Thyroid gland (tissue), 4 donors: ENCODE measurements at places on chromosomes 5 and 9. TPM values are rescaled to one million over a fixed set of nuclear protein-coding genes. Genes with fewer than 3 reads are reported as not detected.

DNA sequence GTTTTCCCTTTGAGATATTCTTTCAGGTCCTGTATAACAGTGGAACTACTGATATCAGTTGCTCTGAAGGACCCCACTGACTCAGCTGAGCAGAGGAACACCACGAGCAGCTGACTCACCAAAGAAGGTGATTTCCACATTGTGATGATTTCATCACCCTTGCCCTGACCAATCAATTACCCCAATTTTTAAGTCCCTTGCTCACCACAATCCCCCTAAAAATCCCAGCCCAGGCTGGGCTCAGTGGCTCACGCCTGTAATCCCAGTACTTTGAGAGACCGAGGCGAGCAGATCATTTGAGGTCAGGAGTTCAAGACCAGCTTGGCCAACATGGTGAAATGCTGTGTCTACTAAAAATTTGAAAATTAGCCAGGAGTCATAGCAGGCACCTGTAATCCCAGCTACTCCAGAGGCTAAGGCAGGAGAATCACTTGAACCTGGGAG is 125.3 kb upstream of the ABCA1 start:
- no peaks in the 10 kb centered on the region for H3K4me1 ChIP-seq
- H3K4me3 ChIP-seq = no peak overlapping the region
- no peaks in the 10 kb centered on the region for H3K27me3 ChIP-seq
- no peak overlapping the region for H3K27ac ChIP-seq
- H3K36me3 ChIP-seq = no peaks in the 10 kb centered on the region

- H3K36me3 ChIP-seq = no peaks in the 10 kb centered on the region
- no peaks in the 10 kb centered on the region for H3K27me3 ChIP-seq
- DNase-seq = peak; percentile 64
Measured at GRCh38 chr5:147098233-147098790, 136.5 kb upstream of the STK32A start.

DNA sequence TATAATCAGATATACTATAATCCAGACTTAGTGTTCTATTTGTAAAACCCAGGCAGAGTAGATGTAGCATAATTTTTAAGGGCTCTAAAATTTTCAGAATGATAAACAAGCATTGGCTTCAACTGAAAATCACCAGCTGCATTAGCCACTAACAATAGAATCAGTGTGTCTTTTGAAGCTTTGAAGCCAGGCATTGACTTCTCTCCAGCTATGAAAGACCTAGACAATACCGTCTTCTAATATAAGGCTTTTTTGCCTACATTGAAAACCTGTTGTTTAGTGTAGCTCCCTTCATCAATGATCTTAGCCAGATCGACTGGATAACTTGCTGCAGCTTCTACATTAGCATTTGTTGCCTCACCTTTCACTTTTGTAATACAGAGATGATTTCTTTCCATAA is 1877.3 kb upstream of the ACO1 start:
- H3K4me3 ChIP-seq = no peak overlapping the region
- no peak overlapping the region for H3K27ac ChIP-seq
- no peaks in the 10 kb centered on the region for H3K36me3 ChIP-seq
- H3K4me1 ChIP-seq = no peaks in the 10 kb centered on the region
- no peak for DNase-seq

DNA sequence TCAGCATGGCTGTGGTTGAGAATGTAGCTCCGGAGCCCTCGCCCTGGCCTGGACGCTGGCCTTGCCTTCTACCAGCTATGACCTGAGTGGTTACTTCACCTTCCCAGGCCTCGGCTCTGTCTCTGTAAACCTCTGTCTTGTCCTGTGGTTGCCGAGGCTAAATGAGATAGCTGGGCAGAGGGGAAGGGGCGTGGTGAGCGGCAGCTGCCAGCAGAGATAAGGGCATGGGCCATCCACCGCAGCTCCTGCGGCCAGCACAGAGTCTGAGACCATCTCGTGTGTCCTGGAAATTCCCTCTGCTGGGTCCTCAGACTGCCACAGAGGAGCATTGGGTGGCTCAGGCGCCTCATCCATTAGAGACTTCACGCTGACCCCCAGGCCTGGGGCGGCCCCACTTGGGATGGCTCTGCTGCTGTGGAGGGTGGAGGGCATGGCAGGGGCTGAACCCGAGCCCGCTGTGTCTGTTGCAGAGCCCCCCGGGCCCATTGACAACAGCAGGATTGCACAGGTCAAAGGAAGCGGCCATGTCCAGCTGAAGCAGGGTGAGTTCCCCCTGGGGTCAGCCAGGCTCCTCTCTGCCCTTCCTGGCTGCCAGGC is 43.9 kb downstream of the USP20 start:
- no peak for DNase-seq
- H3K4me3 ChIP-seq = no peak overlapping the region
- peaks cover 54% of the 10 kb centered on the region for H3K36me3 ChIP-seq
- H3K27me3 ChIP-seq = no peaks in the 10 kb centered on the region

DNA sequence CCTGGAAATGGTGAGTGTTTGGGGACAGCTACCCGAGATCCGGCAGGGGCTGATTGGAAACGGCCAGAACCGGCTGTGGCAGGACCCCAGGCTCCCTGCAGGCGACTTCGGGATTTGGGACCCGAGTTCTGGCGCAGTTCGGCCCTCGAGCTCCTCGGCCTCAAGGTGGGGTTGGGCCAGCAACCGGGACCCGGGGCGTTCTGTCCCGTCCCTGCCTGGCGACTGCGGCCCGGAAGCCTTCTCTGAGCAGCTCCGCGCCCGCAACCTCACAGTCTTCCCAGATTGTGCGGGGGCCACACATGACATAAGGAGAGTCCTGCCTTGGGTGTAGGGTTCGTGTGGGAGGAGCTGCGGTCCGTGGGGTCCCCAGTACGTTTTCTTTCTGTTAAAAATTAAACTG is 23.2 kb upstream of the NEURL1B start:
- H3K27ac ChIP-seq = no peak overlapping the region
- H3K4me1 ChIP-seq = no peaks in the 10 kb centered on the region
- no peak overlapping the region for H3K4me3 ChIP-seq

- H3K4me3 ChIP-seq = no peak overlapping the region
- H3K27me3 ChIP-seq = no peaks in the 10 kb centered on the region
- peak overlapping the region; percentile 41 for H3K27ac ChIP-seq
- H3K36me3 ChIP-seq = no peaks in the 10 kb centered on the region
- no peak for DNase-seq
- peaks cover 43% of the 10 kb centered on the region for H3K4me1 ChIP-seq
Measured at GRCh38 chr9:93468763-93469456, 15.5 kb upstream of the FAM120AOS start.

GRCh38 chr5:74356009-74356695 is 284.4 kb downstream of the ENC1 start:
- DNase-seq = peak; percentile 29
- no peak overlapping the region for H3K4me3 ChIP-seq
- peak overlapping the region; percentile 68 for H3K27ac ChIP-seq
- H3K36me3 ChIP-seq = no peaks in the 10 kb centered on the region

- H3K4me3 ChIP-seq = no peak overlapping the region
- H3K27me3 ChIP-seq = no peaks in the 10 kb centered on the region
- H3K36me3 ChIP-seq = no peaks in the 10 kb centered on the region
- H3K27ac ChIP-seq = no peak overlapping the region
Measured at GRCh38 chr9:95229230-95229915, 88.1 kb downstream of the FANCC start.

GRCh38 chr5:137718611-137719010 is 17.3 kb downstream of the KLHL3 start:
- H3K27me3 ChIP-seq = no peaks in the 10 kb centered on the region
- peaks cover 6% of the 10 kb centered on the region for H3K4me1 ChIP-seq
- H3K36me3 ChIP-seq = no peaks in the 10 kb centered on the region
- peak overlapping the region; percentile 50 for H3K27ac ChIP-seq
- H3K4me3 ChIP-seq = no peak overlapping the region

DNA sequence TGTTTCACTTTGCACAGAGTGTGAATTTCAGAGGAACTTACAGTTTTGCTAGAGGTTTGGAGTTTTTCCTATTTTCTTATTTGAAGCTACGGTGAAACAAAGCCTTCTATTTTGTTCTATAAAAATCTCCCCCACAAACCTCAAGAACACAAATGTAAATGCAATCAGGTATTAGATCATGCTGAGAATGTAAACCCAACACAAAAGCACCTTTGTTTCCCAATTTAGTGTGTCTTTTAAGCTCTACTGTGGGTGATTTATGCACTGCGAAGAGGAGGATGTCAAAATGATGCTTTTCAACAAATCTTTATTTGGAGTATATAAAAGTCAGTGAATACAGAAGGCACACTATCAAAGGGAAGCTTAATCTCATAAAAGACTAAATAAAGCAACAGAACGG is 4.3 kb upstream of the DRD1 start:
- peaks cover 8% of the 10 kb centered on the region for H3K27me3 ChIP-seq
- H3K36me3 ChIP-seq = no peaks in the 10 kb centered on the region
- DNase-seq = no peak
- peaks cover 5% of the 10 kb centered on the region for H3K4me1 ChIP-seq
- no peak overlapping the region for H3K4me3 ChIP-seq
- H3K27ac ChIP-seq = no peak overlapping the region

- no peaks in the 10 kb centered on the region for H3K27me3 ChIP-seq
- no peak for DNase-seq
- no peaks in the 10 kb centered on the region for H3K4me1 ChIP-seq
Measured at GRCh38 chr5:19240170-19240569, 747.8 kb downstream of the CDH18 start.

DNA sequence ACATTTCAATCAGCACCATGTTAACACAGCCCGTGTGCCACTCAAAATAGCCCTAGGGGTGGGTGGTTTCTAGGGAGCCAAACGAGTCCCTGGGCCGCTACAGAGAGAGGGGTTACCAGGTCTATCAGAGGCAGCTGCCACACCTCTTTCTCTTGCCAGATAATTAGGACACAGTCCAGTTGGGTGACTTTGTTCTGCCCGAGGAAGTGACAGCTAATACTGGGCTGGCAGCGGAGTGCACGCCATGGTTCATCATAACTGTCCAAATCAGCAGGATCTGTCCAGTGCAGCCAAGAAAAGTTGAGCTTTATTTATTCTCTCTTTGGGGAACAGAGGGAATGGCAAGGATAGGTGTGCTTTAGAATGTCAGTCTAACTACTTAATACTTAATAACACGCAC is 583.8 kb downstream of the BRINP1 start:
- no peaks in the 10 kb centered on the region for H3K4me1 ChIP-seq
- H3K36me3 ChIP-seq = no peaks in the 10 kb centered on the region
- no peaks in the 10 kb centered on the region for H3K27me3 ChIP-seq
- H3K4me3 ChIP-seq = no peak overlapping the region
- no peak for DNase-seq

DNA sequence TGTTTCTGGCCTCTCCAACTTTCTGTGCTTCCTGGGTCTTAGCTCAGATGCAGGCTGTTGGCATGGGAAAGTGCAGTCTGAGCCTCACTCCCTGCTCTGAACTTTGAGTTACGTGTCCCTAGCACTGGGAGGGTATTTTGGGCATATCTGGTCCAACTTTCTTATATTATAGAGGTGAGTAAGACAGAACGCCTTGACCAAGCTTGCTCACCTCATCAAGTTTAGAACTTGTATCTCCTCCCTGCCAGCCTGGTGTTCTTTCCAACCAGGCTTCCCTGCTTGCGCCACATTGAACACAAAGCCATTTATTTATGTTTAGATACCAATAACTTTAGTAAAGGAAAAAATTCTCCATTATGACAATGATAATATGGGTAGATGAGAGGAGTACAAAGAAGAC is 33.2 kb downstream of the TNC start:
- no peaks in the 10 kb centered on the region for H3K27me3 ChIP-seq
- DNase-seq = no peak
- H3K4me3 ChIP-seq = no peak overlapping the region
- H3K27ac ChIP-seq = no peak overlapping the region

DNA sequence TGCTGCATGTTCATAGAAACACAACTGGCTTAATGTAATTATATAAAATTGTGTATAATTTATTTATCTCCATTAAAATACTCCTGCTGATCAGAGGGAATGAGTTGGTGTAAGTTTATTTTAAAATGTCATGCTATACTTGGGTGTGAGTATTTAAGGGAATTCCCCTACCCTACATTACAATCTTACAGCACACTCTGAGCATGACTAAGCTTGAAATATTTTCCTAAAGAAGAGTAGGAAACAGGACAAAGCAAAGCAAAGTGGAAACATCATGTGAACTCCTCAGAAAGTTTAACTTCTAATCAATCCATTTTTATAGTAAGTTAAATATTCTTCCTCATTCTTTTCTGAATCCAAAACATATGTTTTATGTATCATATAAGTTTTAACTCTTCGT is 1271.3 kb downstream of the EFNA5 start:
- no peak overlapping the region for H3K27ac ChIP-seq
- H3K4me1 ChIP-seq = no peaks in the 10 kb centered on the region
- no peaks in the 10 kb centered on the region for H3K36me3 ChIP-seq
- no peak overlapping the region for H3K4me3 ChIP-seq
- no peaks in the 10 kb centered on the region for H3K27me3 ChIP-seq

GRCh38 chr5:59091965-59092364 is 509.1 kb downstream of the RAB3C start:
- H3K27ac ChIP-seq = no peak overlapping the region
- no peak for DNase-seq
- H3K4me1 ChIP-seq = no peaks in the 10 kb centered on the region
- H3K36me3 ChIP-seq = no peaks in the 10 kb centered on the region

DNA sequence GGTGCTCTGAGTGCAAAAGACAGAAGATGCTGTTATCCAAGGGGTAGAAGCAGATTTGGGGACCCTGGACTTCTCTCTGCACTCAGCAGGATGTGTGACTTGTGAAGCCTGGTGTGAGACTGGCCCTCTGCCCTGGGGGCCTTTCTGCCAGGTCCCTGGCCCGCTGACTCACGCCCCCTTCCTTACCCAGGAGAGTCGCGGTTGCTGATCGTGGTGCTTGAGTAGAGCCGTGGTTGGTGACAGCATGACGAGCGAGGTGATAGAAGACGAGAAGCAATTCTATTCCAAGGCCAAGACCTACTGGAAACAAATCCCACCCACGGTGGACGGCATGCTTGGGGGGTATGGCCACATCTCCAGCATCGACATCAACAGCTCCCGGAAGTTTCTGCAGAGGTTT is 6.5 kb downstream of the NTMT1 start:
- H3K27me3 ChIP-seq = no peaks in the 10 kb centered on the region

GRCh38 chr9:68419901-68420300 is 63.5 kb downstream of the PGM5 start:
- no peak overlapping the region for H3K4me3 ChIP-seq
- no peaks in the 10 kb centered on the region for H3K4me1 ChIP-seq
- no peaks in the 10 kb centered on the region for H3K36me3 ChIP-seq
- DNase-seq = no peak
- no peak overlapping the region for H3K27ac ChIP-seq

GRCh38 chr5:172403189-172403796 is 51.0 kb downstream of the SH3PXD2B start:
- H3K36me3 ChIP-seq = no peaks in the 10 kb centered on the region
- no peak overlapping the region for H3K4me3 ChIP-seq
- peak; percentile 85 for DNase-seq
- peak overlapping the region; percentile 90 for H3K27ac ChIP-seq
- no peaks in the 10 kb centered on the region for H3K27me3 ChIP-seq
- peaks cover 20% of the 10 kb centered on the region for H3K4me1 ChIP-seq

GRCh38 chr5:138989720-138990119 is 114.6 kb upstream of the LRRTM2 start:
- H3K4me1 ChIP-seq = peaks cover 1% of the 10 kb centered on the region
- no peaks in the 10 kb centered on the region for H3K36me3 ChIP-seq

- H3K36me3 ChIP-seq = no peaks in the 10 kb centered on the region
- no peaks in the 10 kb centered on the region for H3K4me1 ChIP-seq
- H3K27me3 ChIP-seq = no peaks in the 10 kb centered on the region
- no peak overlapping the region for H3K4me3 ChIP-seq
Measured at GRCh38 chr5:102223542-102224477, 72.3 kb downstream of the SLCO4C1 start.

Gene PCDHGA8
- total RNA-seq = 5.8 TPM

Gene POLK
- 49.8 TPM for total RNA-seq

Gene GABRA1
- not detected for total RNA-seq

Gene FOCAD
- 139 TPM for total RNA-seq
